ENCODE measurements at places on chromosomes 13 and 19.

GRCh38 chr19:40739030-40739839, 11.0 kb downstream of the ACTMAP start:
- DNase-seq, result no peak

DNA sequence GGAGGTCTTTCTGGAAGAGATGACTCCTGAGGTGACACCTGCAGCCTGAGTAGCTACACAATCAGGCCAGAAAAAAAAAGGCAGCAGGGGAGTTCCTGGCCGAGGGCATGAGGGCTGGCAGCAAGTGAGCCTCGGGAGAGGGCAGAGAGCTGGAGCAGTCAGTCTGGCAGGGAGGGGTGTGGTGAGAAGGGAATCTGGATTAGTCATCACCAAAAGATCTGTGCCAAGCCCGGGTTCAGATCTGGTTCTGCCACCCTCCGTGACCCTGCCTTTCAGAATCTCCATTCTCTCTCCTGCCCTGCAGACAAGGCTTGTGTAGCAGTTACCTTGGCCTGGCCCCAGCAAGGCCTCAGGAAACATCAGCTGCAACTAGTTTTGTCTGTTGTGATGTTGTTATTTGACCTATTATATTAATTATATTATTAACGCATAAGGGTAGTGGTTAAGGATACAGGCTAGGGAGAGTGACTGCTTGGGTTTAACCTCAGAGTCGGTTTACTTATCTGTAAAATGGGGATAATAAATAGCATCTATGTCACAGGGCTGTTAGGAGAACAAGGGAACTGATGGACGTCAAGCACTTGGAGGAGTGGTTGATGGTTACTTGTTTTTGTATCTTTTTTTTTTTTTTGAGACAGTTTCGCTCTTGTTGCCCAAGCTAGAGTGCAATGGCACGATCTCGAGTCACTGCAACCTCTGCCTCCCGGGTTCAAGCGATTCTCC, 2.7 kb upstream of the CAPNS1 start:
- DNase-seq, result no peak

GRCh38 chr13:23766283-23766682, 122.9 kb downstream of the MIPEP start:
- no peak for DNase-seq

- DNase-seq, result no peak
Measured at GRCh38 chr13:76759877-76760276, 126.3 kb downstream of the KCTD12 start.

GRCh38 chr13:30675717-30676116, 58.0 kb downstream of the USPL1 start:
- DNase-seq, result no peak

DNA sequence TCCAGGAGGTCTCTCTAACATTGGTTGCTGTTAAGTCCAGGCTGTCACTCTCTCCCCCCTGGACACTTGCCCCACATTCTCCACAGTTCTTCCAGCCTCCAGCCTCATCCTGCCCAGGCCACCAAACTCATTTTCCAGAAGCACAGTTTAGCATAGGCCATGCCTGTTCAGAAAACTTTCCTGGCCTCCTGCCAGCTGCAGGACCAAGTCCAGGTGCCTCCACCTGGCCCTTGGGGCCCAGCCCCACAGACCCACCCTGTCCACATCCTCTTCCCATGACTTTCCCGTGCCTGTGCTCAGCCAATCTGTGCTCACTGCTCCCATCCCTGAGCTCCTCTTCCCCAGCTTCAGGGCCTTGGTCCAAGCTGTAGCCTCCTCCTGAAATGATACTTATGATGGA, 905.0 kb downstream of the UQCRFS1 start:
- no peak for DNase-seq

GRCh38 chr19:14449321-14449720, 16.2 kb downstream of the PKN1 start:
- no peak for DNase-seq

DNA sequence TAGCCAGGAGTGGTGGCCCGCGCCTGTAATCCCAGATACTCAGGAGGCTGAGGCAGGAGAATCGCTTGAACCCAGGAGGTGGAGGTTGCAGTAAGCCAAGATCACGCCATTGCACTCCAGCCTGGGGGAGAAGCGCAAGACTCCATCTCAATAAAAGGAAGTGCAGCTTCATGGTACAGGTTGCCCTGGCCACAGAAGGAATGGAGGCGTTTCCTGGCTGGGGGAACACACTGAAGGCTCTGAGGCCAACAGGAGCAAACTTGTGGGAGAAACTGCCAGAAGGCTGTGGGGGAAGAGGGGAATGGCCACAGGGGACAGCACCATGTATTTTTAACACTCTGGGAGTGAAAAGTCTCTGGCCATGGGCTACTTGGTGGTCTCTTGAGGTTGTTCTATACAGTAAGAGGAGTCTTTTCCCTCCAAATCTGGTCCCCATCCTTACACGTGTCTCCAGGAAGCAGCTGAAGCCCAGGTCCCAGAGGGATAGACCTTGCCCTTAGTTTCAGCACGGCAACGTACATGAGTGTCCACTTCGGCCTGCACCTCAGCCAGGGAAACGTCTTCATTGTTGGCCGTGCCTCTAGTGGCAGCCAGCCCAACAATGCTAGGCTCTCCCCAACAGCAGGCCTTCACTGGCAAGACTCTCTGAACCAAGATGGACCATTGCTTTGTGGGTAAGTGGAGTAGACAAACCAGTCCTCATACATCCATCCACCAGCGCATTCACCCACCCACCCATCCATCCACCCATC, 7.4 kb downstream of the MICOS13 start:
- DNase-seq, result no peak

GRCh38 chr19:16325641-16326400, 1.2 kb downstream of the KLF2 start:
- peak; percentile 40 for DNase-seq

- no peak for DNase-seq
Measured at GRCh38 chr13:50766013-50766412, 77.5 kb downstream of the DLEU7 start.

GRCh38 chr13:22316494-22317025, 645.7 kb downstream of the FGF9 start:
- no peak for DNase-seq

GRCh38 chr19:40523322-40524047, 53.2 kb upstream of the SHKBP1 start:
- peak; percentile 12 for DNase-seq

DNA sequence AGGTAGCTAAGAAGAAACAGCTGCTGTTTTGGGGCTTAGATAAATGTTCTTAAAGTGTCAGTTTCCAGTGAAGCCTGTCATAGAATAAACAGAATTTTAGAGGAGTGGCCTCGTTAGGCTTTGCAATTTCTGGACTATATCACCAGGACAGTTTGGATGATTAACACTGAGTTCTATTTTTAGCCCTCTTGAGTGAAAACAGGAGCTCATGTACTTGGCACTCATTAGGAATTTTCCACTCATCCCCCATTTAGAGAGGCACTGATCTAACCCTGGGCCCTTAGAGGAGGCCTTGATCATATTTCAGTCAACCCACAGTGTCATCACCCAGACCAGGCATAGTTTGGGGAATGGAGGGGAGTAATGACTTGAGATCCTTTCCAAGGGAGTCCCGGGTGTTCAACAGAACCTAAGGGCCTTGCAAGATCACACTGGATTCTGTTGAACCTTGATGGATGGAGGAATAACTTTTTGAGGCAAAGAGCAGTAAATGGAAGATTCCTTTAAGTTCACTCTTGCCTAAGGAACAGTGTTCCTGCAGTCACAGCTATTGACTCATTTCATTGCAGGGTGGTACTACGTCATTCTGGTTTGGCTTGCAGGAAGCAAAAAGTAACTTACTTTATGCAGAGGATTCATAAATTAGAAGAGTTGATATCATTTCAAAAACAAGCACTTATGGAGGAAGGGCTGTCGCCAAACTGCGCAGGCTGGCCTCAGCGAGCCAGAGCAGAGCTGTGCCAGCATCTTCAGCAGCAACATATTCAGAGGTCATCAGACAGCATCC, 160.2 kb downstream of the SLC7A1 start:
- DNase-seq, result no peak

- DNase-seq, result no peak
Measured at GRCh38 chr19:8240274-8241229, 31.4 kb downstream of the CERS4 start.

- no peak for DNase-seq
Measured at GRCh38 chr19:42185277-42185676, 32.2 kb downstream of the DEDD2 start.

DNA sequence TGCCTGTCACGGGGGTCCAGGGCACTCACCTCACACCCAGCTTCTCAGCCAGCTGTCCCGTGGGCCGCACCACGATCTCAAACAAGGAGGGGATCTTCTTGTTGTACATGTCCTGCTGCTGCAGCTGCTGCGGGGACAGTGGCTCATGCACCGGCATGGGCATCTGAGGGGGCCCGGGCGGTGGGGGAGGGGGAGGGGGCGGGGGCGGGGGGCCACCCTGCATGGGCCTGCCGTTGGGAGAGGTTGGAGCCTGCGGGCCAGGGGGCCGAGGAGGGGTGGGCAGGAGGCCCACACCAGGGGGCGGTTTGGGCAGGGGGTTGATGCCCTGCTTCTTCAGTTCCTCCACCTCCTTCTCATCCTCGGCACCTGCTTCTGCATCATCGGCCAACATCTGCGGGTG, 23.9 kb upstream of the TMEM160 start:
- DNase-seq, result no peak

GRCh38 chr19:18469069-18469846, 31.3 kb upstream of the ISYNA1 start:
- DNase-seq, result peak; percentile 44

DNA sequence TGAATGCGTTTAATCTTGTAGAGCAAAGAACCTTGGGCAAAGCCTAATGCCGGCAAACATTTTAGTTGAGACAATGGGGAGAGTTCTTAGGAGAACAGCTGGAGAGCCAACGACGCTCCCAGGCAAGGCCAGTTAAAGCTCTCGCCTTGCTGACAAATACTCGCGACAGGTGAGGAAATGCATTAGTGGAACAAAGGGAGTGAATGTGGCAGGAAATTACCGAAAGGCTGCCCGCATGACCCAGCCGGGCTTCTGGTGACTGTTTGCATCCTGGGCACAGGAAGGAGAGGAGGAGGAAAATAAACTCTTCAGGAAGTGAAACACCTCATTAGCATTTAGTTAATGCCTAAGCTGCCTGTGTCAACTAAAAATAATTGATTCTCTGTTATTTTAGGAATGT, 74.6 kb downstream of the SHISA2 start:
- DNase-seq, result no peak

DNA sequence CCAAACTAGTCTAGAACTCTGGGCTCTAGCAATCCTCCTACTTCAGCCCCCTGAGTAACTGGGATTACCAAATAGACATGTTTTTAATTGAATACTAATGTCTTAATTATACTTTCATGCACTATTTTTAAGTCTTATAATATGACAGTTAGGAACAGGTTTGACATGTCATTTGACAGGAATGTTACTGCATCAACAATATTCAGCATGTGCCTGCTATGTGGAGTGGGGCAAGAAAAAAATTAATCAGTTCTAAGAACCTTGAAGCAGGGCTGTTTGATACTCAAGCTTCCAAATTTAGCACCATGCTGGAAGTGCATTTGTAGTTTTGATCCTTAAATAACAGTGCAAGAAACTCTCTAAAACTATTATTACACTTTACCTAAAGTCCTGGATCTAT, 265.3 kb downstream of the MZT1 start:
- DNase-seq, result no peak

GRCh38 chr13:113513761-113514160, 23.2 kb upstream of the DCUN1D2 start:
- no peak for DNase-seq

DNA sequence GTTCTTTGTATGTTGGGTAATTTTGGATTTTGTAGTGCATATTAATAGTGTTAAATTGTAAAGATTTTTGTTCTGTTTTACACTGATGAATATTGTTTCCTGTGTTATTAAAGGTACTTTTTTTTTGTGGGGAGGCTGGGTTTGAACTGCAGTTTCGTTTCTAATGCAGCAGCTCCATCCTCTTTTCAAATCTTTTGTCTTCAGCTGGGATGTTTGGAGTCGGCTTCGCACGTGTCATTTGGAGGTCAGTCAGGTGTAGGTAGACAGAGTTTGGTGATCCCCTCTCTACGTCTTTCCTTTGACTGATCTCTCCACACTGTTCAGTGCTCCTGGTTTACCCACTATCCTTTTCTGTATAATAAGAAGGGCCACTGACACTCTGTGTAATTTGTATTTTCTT, 30.3 kb downstream of the TDRD3 start:
- DNase-seq, result no peak

DNA sequence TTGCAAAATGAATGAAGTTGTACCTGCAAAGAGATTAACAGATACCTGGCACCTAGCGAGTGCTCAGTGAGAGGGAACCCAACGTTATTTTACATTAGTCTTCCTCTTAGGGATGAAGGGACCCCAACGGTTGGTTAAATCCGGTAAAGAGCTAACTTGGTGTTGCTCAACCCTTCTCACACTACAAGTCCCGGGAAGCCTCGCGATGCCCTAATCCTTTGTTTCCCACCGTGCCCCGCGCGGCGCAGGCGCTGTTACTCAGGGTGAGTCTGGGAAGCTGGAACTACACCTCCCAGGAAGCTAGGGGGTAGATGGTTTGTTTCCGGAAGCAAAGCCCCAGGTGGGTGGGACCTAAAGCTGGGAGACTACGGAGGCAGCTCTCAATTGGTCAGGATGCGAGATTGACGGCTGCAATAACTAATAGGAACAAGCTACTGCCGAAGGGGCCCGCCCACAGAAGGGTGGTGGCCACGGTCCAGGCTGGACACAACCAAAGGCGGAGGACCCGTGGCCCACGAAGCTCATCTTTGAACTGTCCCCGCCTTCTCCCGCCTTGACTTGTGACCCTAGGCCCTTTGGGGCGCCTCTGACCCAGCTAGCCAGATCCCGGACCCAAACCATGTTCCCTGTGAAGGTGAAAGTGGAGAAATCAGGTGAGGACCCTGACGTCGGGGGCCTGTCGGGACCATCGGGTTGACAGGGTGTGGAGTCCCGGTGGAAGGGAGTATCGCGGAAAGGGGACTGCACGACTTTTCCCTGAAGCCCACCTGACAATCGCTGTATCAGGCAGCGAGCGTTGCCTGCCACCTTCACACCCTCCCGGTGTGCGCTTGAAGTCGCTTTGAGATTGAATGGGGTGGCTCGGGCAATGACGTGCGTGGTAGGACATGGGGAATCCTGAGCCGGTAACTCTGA, at the start of gene LIN37:
TSS of gene LIN37 (plus strand) at position 471 of the 915 bp plus-strand sequence. CDS start at position 620, 149 bp downstream.
- peak; percentile 98 for DNase-seq

DNA sequence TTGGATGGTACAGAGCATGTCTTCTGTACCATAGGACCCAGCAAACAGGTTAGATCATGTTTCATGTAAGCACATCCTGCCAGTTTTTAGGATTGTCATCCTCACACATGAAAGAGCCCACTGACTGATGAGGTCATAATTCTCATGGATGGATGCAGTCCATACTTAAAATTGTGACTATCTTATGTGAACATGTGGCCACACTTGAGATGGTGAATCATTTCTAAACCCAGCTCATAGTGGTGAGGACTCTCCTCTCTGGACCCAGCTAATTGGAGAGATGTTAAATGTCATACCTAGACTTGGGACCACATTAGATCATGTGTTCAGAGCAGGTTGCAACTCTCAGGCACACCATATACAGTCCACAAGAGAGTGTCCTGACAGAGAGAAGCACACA, 24.8 kb upstream of the ZNF254 start:
- DNase-seq, result no peak

All from T follicular helper cell (primary cell).